ENCODE measurements at places on chromosomes 4 and X.

- no peak for DNase-seq
Observed at GRCh38 chrX:50003927-50004326, 81.5 kb downstream of the CLCN5 start.

DNA sequence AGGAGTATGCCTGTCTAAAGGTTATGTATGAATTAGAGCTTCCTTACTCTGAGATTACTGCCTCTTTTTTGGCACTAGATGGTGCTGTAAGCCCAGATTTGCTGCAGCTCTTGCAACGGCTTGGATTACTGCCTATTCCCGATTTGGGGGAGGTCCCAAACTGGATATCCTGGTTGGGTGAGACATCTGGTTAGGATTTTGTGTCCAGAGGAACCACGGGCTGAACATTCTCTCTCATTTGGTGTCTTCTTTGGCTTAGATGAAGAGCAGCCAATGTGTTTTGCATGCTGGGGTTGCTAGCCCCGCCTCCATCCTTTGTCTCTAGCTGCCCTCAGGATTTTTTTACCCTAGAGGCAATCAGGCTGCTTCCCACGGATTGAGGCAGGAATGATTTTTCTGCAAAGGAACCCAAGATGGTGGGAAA lies 31.9 kb downstream of the F8A1 start:
- DNase-seq, result no peak

DNA sequence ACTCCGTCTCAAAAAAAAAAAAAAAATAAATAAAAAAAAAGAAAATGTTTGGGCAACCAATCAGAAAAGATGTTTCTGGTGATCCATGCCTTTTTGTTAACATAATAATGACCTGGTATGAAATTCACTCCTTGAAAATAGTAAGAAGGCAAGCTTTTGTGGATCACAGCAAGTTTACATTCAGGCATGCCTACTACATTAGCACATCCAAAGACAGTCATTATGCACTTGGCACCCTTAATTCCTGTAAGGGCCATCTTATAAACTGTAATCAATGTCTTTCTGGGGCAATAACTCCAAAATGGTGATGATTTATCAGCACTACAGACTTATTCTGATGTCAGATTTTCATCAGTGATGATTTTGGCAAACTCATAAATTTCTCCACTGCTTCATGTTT lies 1871.6 kb upstream of the AGA start:
- DNase-seq, result no peak

- DNase-seq, result no peak
Observed at GRCh38 chrX:154018518-154019060, 1.1 kb downstream of the IRAK1 start.

DNA sequence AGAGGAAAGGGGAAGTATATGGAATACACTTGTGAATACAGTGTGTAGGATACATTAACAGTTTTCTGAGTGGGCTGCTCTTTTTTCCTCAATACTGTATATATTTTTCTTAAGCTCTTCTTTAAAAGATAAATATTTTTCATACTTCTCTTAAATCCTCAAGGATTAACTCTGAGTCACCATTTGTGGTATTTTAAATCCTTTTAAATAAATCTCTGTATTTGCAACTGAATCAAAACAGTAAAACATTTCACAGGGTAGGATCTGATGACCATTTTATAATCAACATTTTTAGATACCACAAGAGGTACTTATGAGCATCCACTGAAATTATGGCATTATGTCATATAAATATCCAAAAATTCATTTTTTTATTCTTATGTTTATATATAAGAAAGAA lies 87.6 kb downstream of the GAB1 start:
- no peak for DNase-seq

- DNase-seq, result no peak
Observed at GRCh38 chr4:10655968-10656367, 28.6 kb downstream of the CLNK start.

- DNase-seq, result no peak
Observed at GRCh38 chr4:75696071-75696470, 22.9 kb upstream of the G3BP2 start.

DNA sequence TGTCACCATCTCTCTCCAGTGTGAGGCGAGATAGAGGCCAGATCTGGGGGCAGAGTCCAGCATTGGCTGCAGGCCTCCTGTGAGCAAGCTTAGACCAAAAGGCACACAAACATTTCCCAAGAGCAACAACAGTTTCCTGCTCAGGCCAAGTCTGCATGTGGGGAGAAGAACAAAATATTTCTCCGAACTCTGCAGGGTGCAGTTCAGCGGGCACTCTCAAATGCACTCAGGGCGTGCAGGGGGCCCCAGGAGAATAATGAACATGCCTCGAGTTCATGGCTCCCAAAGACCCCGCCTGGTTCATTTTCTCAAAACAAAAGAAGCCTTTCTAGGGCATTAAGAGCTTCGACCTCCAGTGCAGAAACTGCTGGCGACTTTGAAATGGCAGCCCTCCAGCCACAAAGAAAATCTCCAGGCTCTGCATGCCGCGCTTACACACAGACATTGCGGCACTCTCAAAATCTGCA lies 57.8 kb upstream of the HELT start:
- no peak for DNase-seq

- DNase-seq, result no peak
Observed at GRCh38 chrX:134647477-134647877, 10.8 kb downstream of the PLAC1 start.

DNA sequence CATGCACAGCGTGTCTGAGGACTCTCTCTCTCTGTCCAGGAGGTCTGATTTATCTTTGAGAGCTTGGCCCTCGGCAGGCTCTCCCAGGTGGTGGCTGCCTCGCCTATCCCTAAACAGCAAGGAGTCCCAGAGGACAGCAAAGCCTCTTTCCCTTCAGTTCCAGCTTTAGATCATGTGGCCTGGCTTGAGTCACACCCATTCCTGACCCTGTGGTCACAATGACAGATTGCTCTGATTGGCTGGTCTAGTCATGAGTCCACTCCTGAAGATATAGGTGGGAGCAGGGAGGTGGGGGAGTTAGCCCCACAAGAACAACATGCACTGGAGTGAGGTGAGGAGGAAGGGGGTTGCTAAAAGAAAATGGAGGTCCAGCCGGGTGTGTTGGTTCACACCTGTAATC lies 12.1 kb upstream of the PORCN start:
- no peak for DNase-seq

DNA sequence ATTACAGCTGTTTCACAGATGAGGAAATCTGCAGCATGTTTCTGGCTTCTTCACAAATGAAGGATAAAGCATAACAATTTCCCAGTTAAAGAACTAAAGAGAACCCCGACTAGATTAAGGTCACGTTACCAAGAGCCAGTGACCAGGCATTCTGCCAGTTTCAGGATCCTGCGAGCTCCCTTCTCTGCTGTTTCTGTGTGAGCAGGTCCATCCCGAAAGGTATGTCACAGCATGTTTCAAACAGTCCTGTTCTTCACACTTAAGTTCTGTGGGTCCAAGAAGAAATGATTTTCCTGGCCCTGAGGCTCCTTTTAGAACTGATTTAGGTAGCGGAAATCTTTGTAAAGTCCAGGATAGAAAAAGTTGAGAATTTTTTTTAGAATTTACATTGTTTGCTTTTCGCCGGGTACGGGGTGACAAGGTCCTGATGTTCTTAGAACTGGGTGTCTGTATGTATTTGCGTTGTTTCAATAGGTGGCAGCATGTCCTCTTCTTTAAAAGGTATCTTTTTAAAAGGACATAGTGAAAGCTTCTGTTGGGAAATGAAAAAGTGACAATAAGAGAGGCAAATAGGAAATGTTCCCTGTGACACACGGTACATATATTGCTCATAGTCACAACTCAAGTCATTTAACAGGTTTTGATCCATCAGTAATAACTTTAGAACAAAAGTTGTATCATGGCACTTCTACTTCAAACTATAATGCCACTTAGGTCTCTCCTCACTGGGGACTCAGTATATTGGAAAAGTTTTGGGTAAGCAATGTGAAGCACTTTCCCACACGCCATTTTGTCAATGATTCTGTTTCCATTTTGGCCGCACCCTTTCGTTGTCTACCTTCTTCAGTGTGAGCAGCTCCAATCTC lies 18.4 kb downstream of the IL21 start:
- DNase-seq, result no peak

GRCh38 chr4:137000432-137000831 lies 531.9 kb downstream of the PCDH18 start:
- DNase-seq, result no peak

DNA sequence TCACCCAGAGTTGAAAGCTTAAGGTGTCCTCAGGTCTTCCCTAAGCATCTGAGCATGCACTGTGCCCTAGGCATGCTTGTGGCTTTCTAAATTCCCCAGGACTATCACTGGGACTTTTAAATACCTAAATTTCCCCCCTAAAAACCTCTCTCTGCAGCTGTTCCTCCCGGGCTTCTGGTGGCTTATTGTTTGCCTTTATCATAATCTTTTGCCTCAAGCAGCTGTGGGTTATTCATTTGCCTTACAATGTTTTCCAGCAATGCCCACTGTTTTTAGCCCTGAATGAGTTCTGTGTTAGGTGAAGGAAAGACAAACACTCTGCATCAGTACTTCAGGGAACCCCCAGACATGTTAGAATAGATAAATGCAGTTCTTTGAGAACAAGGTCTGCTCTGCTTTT lies 455.0 kb downstream of the ZIC3 start:
- DNase-seq, result no peak

- DNase-seq, result no peak
Observed at GRCh38 chrX:154040863-154041262, 21.2 kb upstream of the IRAK1 start.

DNA sequence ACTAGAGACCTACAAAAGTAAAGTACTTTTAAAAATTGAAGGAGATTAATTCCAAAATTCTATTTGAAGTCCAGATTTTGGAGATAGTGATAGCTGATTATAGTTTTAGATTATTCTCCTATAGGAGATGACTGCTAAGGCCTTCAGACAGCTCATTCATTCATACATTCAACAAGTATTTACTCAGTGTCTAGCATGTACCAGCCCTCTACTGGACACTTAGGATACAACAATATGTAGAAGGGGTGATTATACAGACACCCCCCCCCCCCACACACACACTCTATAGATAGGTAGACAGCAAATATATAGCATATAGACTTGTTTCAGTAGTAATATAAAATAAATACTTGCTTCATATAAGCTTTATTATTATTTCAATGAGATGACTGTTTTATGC lies 60.4 kb upstream of the TAF9B start:
- DNase-seq, result no peak

DNA sequence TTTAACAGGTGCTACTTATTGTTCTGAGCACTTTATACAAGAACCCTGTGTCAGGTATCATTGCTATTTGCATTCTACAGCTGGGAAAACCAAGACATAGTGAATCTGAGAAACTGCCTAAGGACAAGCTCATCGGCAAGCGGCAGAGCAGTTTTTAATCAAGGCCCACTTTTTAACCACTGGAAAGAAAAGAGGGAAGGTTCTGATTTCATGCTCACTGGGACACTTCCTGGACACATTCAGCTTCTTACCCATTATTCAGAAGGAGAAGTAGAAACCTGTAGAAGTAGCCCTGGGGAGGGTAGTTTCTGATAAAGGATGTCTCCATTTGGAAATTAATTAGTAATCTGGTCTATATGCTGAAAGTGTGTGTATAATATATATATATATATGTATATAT lies 2.5 kb upstream of the LNX1 start:
- no peak for DNase-seq

- DNase-seq, result no peak
Observed at GRCh38 chrX:103565752-103566151, 19.6 kb upstream of the TCEAL4 start.

- DNase-seq, result no peak
Observed at GRCh38 chr4:154982187-154983047, 201.3 kb downstream of the RBM46 start.

DNA sequence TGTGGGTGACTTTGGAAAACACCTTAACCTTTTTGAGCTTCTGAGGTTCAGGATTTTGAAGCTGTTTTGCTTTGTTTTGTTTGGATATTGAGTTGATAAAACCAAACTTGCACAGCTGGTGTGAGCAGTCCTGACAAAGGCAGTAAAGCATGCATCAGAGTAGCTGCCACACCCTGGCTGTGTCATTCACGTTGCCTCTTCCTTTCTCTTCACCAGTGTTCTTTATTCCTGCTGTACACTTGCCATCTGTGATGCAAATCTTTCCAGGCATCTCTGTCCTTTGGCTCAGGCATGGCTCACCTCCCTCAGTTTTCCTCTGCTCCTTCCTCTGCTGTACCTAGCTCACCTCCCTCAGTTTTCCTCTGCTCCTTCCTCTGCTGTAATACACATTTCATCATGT lies 1850.2 kb upstream of the AGA start:
- DNase-seq, result no peak

- no peak for DNase-seq
Observed at GRCh38 chr4:52861171-52861823, 820 bp upstream of the RASL11B start.

GRCh38 chrX:8731559-8732395 lies at the start of gene ANOS1:
TSS of gene ANOS1 (minus strand) at chrX:8732137. CDS start at chrX:8732036, 101 bp downstream.
- DNase-seq, result no peak

GRCh38 chr4:117328333-117328732 lies 243.0 kb upstream of the TRAM1L1 start:
- DNase-seq, result no peak

DNA sequence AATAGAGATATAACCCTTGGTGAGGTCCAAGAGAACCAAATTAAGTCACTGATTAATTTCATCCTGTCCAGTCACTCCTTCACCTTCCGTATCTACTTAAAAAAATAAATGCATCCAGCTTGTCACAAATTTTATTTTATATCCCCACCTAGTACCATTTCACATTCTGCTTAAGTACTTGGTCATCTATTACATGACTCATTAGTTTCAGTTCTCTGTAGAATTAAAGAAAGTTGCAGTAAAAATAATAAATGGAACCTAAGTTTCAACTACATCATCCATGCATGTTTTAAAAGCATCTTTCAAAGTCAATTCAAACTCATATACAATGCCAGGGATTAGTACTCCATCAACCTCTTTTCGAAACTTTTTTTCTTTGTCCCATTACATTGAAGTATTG lies 130.2 kb downstream of the SH2D1A start:
- DNase-seq, result no peak

GRCh38 chrX:84216406-84216805 lies 28.4 kb upstream of the RPS6KA6 start:
- DNase-seq, result no peak

DNA sequence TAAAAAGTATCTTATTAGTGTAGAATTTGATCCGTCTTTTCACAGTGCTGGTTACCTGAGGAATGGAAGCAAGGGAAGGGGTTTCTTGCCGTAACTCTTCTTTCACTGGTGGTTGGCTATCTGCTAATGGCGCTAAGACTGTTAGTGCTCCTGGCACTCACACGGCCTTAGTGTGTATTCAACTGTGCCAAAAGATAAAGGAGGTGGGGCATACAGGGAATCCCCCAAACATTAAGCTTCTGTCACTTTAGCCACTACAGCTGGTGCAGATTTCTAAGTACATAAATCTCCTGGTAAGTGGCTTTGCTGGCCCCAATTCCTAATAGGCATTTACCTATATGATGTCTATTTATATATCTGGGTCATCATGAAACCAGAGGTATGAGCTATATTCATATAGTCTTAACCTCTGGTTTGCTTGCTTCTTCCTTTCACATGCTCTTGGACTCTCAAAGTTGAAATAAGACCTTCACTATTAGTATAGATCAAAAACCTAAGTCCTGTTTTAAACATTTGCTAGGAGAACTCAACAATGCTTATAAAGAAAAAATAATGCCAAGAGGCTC lies 95.1 kb downstream of the TSPAN7 start:
- no peak for DNase-seq

All from activated CD8-positive, alpha-beta memory T cell treated with anti-CD3 and anti-CD28 coated beads for 48 hours (primary cell).